ENCODE measurements at places on chromosomes 2 and 18.

- peak; percentile 37 for DNase-seq
Observed at GRCh38 chr2:216635701-216636550, 2.7 kb downstream of the IGFBP2 start.

DNA sequence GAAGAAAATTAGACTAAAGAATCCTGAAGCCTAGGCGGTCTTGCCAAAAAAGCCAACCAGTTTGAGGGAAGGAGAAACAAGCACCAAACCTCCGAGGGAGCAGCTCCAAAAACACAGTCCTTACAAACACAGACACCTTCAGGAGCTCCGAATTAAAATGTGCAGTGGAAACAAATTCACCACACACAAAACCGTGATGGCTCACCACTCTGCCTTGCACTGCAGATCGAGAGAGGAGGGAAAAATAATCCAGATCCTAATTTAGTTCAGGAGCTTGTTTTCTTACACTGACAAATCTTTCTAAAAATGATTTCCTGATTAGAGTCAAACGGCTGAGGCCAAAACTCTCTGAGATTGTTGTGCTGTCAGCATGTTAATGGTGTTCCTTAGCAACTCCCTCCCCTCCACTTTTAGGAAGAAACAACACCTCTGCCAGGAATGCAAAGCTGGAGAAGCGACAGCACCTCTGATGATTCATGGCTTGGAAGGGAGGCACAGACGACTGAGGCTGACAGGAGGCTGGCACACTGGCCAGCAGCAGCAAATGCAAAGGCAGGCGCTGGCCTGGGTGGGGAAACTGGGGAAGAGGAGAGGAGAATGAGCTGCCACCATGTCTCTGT lies 249.4 kb upstream of the KLHL29 start:
- no peak for DNase-seq

DNA sequence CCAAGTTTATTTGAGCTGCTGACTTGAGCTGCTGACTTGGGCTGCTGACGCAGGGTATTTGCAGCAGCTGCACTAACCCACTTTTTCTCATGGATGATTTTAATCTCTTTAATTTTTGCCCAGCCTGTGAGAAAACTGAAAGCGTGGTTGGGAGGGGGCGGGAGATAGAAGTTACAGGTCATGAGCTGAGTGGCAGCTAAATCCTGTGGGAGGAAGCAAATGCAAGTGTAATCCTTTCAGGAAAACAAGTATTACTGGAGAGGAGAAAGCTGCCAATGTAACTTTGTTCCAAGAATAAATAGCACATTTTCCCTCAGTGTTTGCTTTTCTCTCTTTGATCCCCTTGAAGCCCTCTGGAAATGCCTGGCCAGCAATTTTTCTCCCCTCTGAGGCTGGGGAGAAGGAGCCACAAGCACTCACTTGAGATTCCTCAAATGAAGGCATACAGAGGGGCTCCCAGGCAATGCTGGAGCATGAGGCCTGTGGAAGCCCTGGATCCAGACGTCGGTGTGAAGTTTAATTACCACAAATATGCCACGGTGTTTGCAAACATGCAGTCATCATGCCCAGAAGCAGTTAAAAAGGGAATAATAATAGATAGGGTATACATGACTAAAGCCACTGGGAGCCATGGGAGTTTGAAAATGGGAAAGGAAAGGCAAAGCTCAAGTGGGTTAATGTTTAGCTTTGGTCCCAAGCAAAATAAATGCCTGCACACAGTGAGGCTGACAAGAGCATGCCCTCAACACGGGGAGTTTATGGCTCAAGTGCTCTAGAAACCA lies 10.4 kb upstream of the EVA1A start:
- DNase-seq, result peak; percentile 81

GRCh38 chr2:230520875-230521155 lies 104.8 kb downstream of the SP100 start:
- peak; percentile 87 for DNase-seq

DNA sequence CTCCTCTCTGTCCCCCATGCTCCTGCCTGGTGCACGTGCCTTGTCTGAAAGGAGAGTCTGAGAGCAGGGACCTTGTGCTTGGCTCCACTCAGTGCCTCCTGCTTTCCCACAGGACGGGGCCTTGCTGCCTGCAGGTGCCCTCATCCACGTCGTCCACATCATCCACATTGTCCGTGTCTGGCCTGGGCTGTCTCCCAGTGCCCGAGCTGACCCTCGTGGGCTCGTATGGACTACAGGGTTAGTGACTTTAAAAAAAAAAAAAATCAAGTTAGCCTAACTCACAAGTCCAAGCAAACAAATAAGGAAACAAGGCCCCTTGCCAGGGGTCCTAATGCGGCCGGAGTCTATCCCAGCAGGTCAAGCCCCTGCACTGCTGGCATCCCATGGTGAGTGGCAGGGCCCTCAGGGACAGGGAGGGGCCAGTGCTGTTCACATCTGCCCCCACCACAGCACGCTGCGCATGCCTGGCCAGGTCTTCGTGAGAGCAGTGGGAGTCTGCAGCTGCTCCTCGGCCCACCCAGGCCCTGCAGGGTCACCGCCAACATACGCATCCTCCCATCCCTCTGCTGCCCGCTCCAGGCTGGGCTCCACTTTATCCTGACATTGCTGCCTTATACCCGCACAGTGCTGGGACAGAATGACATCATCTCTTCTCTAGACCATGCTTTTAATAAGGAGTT lies 232.6 kb downstream of the NDUFA10 start:
- no peak for DNase-seq
